ENCODE measurements at places on chromosomes 2 and 18.
A peak's percentile ranks its signal among the peaks of the same experiment; 100 is the strongest.

DNA sequence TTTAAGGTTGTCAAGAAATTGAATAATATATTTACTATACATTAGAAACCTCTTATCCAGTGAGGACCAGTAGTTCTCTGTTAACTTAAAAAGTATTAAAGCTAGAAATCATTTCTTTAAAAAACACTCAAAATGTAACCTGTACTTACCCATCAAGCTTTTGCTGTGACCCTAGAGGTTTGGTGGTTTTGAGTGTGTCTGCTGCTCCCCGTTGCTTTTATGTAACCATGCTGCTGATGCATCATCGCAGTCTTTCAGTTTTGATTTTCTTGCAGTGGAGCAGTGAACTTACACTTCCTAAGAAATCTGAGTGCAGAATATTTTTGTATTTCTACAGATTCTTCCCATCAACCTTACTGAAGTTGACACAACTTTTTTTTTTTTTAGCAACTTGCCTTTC is 34.2 kb downstream of the MRPS9 start:
- no peak for DNase-seq

DNA sequence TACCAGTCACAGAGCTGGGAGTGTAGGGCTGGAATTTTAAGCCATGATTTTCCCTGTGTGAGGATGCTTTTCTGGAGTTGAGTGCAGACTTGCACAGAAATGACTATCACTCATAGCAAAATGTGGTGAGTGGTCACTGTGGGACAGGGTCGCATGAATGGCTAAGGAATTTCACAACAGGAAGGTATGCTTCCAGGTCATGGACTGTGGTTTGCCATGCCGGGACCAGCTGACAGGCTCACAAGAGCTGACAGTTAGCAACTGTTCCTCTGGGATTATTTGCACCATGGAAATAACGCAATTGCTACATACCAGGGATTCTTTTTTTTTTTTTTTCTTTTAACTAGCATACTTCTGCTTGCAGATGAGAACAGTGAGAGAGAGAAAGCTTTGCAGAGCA is 3.8 kb upstream of the UXS1 start:
- no peak for DNase-seq

- no peak for DNase-seq
These were observed 94.1 kb upstream of the THOC1 start for GRCh38 chr18:361941-362310.

- DNase-seq: no peak
These were observed 11.3 kb downstream of the GAD1 start for GRCh38 chr2:170827841-170828532.

- no peak for DNase-seq
These were observed 20.6 kb downstream of the FER1L5 start for GRCh38 chr2:96663177-96663576.

DNA sequence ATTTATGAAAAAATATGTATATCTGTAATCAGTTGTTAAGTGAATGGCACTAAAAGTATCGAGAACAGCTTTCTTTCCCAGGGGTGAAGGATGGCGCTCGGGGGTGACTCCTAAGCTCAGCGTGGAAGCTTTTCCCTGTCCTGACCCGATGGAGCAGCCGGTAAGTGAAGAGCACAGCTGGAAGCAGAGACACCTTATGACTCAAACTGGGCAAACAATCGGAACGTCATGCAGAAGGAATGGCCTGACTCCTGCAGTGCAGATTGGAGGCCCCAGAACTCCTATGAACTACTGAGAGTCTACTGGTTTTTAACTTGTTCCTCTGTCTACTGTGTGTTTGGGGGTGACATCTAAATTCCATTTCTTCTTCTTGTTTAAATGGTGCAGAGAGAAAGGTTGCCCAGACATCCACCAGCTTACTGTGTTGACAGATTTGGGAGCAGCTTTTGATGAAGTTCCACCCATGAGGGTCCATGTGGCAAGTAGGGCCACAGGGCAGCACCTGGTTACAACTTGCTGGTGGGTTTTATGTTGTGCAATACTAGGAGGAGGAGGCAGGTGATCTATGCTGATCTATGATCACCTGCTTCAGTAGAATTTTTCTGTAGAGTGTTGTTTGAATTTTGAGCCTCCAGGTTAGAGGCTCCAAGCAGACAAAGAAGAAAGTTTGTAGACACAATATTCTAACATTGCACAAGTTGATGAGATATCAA is 52.8 kb upstream of the TMEM182 start:
- peak; percentile 58 for DNase-seq

DNA sequence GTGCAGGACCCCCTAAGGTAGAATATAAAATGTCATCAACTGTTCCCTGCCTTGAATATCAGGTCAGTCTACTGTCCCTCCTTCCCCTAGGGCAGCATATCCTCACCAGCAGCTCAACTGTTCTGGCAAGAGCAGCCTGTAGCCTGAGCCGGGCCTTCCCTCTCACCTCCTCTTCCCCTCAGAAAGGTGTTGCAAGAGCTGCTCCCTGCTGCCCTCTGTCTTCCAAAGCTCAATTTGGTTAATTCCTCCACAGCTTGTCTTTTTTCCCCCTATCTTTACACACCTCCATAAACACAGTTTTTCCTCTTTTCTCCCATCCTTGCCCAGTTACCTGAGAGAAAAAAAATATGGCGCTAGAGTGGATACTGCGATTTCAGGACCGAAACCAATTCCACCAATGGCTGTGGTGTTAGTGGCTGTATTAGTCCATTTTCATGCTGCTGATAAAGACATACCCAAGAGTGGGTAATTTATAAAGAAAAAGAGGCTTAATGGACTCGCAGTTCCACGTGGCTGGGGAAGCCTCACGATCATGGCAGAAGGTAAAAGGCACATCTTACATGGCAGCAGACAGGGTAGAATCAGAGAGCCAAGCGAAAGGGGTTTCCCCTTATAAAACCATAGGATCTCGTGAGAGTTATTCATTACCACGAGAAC is 184.7 kb downstream of the MREG start:
- DNase-seq: peak; percentile 70

GRCh38 chr18:9542924-9543323 is 67.6 kb downstream of the RALBP1 start:
- no peak for DNase-seq

GRCh38 chr18:28005164-28005563 is 171.8 kb downstream of the CDH2 start:
- no peak for DNase-seq

DNA sequence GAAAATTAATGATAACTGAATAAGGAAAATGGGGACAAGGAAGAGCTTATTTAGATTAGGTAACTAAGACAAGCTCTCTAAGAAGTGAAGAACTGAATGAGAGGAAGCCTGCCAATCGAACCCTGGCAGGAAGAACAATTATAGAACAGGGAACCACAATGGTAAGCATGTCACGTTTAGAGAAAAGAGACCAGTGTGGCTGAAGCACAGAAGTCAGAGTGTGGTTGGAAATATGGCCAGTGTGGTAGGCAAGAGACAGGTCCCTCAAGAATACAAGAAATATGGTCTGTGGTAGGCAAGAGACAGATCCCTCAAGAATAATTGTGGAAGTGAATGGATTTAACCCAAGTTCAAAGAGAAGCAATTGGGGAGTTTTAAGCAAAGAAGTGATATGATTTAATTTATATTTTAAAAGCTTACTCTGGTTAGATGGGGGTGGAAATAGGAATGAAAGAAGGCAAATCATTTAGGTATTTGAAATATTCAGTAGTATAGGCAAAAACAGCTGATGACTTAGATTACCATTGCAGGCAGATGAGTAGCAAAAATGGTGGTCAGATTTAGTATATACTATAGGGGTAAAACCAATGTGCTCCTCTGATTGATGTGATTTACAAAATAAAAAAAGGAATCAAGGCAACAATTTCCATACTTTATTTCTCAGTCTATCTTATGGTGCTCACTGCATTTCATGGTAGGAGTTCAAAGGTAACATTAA is 38.8 kb upstream of the ERMN start:
- no peak for DNase-seq

GRCh38 chr2:100662866-100663265 is 100.1 kb downstream of the PDCL3 start:
- DNase-seq: no peak

DNA sequence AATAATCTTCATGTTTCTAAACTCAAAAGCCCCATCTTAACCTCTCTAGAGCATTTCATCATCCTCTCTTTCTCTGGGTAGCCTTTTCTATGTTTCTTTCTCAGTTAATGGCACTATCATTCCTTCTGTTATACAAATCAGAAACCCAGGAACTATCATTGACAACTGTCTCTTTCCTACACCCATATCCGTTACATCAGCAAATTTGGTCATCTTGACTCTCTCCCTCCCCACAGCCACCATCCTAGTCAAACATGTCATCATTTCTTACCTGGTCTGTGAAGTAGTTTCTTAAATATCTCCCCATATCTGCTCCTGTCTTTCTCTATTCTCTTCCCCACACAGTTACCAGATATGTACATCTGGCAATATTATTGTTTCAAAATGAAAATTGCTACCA is 62.8 kb downstream of the THSD7B start:
- no peak for DNase-seq

- DNase-seq: no peak
These were observed 40.5 kb downstream of the CRYGD start for GRCh38 chr2:208083807-208084206.

- no peak for DNase-seq
These were observed 53.7 kb downstream of the CD8B2 start for GRCh38 chr2:106540886-106541285.

DNA sequence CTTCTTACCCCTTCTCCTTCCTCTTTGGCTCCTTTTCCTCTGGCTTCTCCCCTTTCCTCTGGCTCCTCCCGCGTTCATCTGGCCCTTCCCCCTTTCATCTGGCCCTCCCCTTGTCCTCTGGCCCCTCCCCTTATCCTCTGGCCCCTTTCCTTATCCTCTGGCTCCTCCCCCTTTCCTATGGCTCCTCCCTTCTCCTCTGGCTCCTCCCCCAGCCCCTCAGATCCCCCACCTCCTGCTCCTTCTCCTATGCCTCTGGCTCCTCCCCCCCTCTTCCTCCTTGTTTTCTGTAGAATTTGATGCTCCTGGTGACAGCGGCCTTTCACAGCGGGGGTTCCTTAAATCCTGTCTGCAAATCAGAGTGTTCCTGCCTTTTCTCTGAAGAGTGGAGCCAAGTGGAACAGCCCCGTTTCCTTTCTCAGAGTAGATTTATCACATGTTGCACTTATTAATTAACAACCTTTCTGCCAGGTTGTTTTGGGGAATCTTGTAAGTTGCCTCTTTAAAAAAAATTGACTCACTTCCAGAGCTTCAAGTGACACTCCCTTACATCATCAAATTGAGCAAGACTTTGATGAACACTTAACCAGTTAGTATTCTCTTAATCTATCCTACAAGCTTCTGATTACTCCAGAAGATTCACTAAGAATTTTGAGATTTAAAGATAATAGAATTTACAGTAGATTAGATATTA is 27.9 kb downstream of the FABP1 start:
- peak; percentile 1 for DNase-seq

GRCh38 chr2:10141736-10142639 is 19.4 kb downstream of the RRM2 start:
- peak; percentile 41 for DNase-seq

DNA sequence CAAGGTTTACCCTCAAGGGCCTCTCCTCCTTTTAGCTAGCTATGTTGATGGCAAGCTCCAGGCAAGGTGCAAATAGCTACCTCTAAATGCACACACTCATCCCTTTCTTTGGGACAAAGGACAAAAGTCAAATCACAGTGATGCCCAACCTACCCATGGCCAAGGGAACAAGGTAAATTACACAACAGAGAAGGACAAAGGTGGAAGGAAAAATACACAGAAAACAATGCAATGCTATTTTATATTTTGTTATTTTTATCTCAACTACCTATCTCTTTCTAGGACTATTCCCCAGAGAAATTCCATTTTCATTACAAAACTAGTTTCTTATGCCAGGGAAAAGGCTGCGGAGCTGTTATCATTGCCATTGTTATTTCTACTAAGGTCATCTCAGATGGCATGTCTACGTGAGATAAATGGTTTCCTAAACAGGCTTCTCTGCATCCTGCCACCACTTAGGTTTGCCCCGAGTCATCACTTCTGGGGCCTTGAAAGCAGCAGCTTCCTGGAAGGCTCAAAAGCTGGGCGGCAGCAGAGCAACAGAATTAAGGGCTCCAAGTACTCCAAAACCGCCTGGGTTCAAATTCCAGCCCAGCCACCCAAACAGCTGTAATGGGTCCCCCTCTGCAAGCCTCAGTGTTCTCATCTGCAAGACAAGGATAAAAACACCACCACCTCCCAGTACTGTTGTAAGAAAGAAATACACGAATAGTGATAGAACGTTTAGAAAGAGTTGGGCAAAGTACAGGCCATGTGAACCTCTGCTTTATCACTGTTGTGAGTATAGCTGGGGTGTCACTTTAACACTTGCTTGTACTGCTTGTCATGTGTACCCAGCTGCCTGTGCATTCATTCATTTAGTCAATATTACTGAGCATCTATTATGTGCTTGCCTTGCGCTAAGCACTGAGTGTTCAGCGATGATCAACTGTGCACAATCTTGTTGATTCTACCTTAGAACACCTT is 20.9 kb downstream of the BCL2 start:
- no peak for DNase-seq

GRCh38 chr2:17482651-17483050 is 35.6 kb downstream of the RAD51AP2 start:
- DNase-seq: no peak

GRCh38 chr2:29753671-29754444 is 167.5 kb downstream of the ALK start:
- no peak for DNase-seq

DNA sequence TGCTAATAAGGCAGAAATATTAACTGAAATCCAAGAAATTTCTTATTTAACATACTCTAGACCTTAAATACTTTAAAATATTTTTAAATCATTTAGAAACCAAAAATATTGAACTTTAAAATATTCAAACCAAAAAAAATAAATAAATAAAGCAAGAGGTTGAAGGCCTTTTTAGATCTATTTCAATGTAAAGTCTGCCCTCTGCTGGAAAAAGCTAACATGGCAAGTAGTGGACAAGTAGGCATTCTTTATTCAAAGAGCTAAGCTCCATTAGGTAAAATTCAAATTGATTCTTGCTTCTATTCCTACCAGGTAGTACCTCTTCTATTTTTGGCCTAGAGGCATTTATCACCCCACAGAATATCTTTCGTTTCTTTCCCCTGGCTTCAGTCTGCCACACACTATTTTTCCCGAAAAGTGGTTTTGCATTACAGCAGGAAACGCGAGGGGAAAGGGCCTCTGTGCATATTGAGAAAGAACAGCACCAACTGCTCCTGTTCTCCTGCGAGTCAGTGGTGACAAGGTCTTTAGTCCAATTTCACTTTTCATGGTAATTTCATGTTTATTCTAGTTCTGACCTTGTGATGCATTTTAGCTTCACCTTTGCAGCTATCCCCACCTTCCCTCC is 20.4 kb downstream of the IFIH1 start:
- peak; percentile 68 for DNase-seq

DNA sequence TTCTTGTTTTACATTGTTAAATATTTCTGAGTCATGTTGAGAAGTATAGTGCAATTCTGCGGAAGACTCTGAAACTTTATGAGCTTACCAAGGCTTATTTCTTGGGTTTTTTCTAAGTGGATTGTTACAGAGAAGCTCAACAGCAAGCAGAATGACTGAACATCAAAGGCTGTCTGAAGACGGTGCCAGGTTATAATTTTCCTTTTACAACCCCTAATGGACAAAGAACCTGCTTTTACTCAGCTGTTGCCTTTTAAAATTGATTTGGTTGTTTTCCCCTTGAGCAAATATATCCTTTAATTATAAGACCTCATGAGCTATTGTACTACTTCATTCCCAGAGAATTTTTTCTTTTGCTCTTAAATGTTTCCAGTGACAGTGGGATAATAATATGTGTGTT is 41.6 kb downstream of the LAMA3 start:
- DNase-seq: peak; percentile 85
